ENCODE measurements at places on chromosomes 4 and X.

- no peak for DNase-seq
Observed at GRCh38 chr4:2663275-2663674, 92.9 kb downstream of the TNIP2 start.

- DNase-seq: peak; percentile 18
Observed at GRCh38 chr4:81040012-81040659, 9.6 kb downstream of the BMP3 start.

GRCh38 chr4:13483136-13483767, 888 bp downstream of the RAB28 start:
- no peak for DNase-seq

DNA sequence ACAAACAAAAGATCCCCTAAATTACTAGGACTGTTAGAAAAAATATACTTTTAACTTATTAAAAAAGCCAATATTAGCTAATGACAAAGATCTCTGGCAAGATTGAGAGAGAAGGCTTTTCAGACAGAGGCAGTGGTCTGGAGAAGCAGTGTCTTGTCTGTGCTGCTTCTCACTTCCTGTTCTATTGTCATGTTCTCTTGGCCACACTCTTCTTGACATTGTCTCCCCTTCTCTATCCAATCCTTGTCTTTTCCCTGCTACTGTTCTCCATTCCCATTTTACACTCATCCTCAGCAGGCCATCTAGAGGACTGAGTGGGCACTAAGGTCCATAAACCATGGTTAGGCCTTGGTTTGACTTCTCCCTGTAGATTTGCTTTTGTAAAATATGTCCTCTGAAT, 14.0 kb upstream of the TAPT1 start:
- no peak for DNase-seq

- no peak for DNase-seq
Observed at GRCh38 chr4:17376205-17376604, 135.7 kb downstream of the QDPR start.

- no peak for DNase-seq
Observed at GRCh38 chr4:182144626-182145333, 98.4 kb upstream of the TENM3 start.

GRCh38 chrX:109774136-109774535, 41.1 kb upstream of the ACSL4 start:
- no peak for DNase-seq

DNA sequence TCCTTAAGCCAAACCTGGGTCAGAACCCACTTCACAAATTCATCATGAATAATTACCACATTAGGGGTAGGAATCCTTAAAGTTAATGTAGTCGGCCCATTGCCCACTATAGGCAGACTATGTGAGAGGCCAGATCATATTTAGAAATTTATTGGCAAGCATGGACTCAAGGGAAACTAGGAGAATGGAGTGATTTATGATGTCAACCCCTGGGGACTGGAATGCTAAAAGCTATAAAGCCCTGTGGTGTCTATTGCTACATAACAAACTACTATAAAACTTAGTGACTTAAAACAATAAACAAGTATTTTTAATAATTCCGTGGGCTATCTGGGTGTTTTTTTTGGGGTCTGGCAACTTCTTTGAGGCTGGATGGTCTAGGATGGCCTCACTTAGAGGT, 93.9 kb downstream of the PPP1R2C start:
- DNase-seq: no peak

DNA sequence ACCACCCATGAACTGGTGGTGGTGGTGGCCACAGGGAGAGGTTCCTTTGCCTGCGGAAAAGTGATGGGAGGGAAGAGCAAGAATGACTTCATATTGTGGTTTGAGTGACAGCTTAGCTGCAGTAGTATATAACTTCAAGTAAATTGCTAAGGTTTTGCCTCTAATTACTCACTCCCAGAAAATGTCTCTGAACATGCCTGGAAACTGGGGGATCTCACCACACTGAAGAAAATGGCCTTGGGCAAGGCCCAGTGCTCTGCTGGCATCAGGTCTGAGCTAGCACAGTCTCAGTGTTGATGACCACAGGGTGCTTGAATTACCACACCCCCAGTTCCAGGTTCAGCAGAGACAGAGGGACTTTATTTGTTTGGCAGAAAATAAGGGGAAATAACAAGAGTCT, 2085.4 kb downstream of the ARAP2 start:
- no peak for DNase-seq

DNA sequence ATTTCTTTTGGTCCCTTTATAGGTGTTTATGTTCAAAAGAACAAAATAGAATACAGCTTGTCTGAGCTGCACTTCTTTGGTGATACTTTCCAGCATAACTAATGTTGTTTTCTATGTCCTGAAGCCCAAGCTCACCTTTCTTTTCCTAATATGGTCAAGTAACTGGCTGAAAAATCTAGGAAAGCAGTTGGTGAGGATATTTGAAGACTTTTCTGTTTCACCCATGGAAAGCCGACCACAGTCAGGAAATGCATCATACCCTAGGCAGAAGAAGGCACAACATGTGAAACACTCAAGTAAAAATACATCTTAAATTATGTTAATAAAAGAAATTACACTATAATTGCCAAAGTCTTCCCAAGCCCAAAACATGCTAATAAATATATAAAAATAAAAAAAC, 337.0 kb downstream of the PDGFC start:
- DNase-seq: no peak

GRCh38 chr4:40937140-40937725, 187.5 kb downstream of the NSUN7 start:
- no peak for DNase-seq

DNA sequence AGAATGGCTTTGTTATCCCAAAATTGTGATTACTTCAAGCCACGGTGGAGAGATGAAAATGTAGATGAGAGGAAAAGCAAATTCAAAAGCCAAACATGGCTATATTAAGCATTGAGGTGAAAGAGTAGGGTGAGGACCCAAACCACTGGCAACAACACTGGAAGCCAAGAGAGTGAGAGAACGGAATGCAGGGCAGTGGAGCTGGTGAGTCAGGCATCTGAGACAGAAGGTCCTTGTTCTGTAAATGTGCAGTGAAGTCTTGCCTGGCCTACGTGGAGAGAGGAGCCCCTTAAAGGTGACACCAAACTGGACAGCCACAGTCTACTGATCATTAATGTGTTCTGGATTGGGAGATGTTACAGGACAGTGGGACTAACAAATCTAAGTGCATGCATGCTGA, 22.8 kb upstream of the SEC24B start:
- no peak for DNase-seq

DNA sequence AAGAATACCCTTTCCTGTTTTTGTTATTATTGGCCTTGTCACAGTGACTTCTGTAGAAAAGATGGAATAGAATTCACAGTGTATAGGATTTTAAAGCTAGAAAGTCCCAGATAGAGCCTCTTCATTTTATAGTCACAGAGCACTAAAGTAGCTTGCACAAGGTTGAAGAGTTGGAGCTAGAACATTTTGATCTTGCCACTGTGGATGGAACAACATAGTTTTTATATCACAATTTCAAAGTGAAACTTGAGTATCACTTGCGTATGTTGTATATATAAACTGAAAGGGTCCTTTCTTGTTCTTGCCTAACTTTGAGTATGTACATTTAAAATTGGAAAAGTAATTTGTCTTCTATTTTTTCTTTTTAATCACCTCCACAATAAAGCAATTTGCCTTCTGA, 2.7 kb downstream of the USO1 start:
- DNase-seq: no peak

- DNase-seq: no peak
Observed at GRCh38 chrX:22968494-22968893, 31.3 kb upstream of the DDX53 start.

- no peak for DNase-seq
Observed at GRCh38 chrX:150406596-150406995, 43.5 kb downstream of the MAMLD1 start.

- DNase-seq: no peak
Observed at GRCh38 chrX:94515009-94515408, 841.0 kb downstream of the FAM133A start.

- peak; percentile 4 for DNase-seq
Observed at GRCh38 chrX:69538321-69538876, 34.3 kb downstream of the NALF2 start.

DNA sequence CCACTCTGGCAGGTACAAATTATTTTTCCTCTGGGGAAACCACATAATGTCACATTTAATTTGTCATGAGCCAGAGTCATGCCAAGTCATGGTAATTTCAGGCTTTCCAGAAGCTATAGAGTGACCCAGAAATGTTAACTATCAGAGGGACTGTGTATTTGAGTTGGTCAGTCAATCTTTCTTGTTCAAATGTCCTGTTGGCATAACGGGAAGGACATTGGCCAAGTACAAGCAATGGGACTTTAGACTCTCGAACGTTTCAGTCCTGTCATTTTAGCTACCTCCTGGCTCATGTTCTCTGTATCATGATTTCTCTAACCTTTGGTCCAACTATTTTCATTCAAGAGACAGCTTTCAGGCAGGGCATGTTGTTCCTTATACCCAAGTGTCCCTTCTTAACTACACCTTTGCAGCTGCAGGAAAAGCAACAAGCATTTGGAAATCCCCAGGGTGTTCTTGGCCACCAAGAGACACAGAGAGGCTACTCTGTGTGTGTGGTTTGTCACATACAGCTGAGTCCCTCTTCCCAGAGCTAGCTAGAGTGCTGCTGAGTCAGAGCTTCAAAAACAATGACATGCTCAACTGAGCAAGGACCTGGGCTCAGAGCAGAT, 142.6 kb downstream of the EGF start:
- no peak for DNase-seq

DNA sequence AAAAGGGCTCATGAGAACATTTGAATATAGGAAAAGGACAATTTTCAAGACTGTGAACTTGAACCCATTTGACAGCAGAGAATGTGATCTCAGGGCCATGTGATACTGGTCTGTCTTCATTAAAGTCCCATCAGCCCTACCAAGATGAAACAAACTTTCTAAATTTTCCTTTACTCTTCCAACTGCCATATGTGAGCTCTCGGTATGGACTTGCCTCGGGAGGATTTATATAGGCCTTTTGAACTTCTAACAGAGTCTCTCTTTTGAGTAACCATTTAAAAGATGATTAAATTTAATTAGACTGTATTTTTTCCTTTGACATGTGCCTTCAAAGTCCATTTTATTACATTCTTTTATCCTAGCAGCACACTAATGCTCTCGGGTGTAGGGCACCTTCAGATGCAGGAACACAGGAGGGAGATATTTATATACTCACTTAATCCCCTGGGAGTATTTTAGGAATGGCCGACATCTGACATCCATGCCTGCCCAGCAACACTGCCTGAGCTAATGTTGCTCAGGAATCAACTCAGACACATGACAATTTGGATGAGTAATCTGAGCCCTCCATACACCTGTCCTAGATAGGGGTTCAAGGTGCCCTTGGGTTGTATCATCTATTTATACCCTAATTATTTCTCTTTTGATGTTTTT, 155.0 kb downstream of the SLC7A11 start:
- DNase-seq: peak; percentile 74

- no peak for DNase-seq
Observed at GRCh38 chr4:143240939-143241679, 56.4 kb downstream of the USP38 start.

DNA sequence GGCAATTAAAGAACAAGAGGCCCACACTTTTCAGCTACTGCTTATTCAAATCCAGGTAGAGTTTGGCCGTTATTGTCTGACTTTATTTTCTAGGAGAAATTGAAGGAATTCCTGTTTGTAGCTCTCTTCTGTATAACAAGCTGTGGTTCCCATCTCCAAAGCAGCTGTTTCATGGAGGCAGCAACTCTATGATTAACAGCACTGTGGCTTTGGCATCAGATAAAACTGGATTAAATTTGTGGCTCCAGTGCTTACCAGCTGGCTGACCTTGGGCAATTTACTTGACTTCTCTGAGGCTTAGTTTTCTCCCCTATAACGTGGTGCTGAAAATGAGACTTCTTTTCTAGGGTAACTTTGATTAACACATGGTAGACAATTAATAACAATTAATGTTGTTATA, 28.1 kb downstream of the SLC30A9 start:
- DNase-seq: no peak

DNA sequence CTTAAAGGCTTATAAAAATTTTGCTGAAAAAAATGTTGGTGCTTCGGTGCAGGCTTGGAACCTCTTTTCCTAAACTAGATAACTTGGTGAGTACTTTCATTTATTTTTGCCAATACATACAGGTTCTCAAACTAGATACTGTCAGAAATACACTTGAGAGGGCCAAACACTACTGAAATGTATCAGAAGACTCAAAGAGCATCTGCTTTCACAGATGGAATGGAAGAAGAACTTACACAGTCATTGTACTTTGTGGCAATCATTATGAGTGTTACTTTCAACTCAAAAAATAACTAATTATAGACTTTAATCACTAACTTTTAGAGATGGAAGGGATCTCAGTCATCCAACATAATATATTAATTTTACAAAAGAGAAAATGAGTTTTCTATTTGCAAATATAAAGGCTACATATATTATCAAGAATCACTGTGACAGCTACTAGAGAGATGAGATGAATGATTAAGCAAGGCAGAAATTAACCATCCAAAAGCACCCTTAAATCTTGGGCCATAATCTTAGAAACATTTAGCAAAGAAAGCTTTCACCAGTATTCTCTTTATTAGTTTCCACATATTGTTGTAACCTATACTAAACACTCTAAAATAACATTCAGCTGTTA, 1.0 kb downstream of the ENAM start:
- no peak for DNase-seq

- DNase-seq: peak; percentile 93
Observed at GRCh38 chrX:149938881-149939654, 777 bp upstream of the EOLA2 start.

DNA sequence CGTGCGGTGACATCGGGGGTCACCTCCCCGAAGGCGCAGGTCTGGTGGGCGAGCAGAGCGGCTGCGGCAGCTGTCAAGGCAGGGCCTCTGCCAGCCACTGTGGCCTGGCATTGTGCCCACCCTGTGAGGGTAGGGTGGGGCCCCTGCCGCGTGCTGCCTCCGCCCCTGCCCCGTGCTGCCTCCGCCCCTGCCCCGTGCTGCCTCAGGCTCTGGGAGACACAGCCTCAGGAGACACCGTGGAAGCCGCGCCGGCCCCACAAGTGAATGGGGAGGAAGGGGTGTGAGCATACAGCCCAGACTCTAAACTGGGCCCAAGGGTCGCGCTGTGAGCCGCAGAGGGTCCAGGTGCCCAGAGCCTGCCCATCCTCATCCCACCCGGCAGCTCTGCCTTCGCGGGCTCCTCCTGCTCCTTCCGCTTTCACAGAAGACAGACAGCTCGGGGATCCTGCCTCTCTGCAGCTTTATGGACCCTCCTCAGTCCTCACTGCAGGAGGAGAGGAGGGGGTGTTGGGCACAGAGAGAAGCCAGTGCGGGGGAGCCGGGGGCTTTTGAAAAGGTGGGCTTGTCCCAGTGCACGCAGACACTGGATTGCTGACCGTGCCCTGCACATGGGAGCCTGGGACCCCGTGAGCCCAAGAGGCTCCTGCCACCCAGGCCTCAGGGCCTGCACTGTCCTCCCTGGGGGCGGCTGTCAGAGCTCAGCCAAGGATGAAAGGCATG, 27.4 kb downstream of the PCGF3 start:
- no peak for DNase-seq

GRCh38 chrX:55213381-55213780, 6.8 kb upstream of the PAGE5 start:
- no peak for DNase-seq

Data from skin of body (tissue), 3 donors.